NCI-H345 (cell line): ENCODE measurements at places on chromosomes 1 and 21.

GRCh38 chr1:22830041-22830566 is 119.5 kb downstream of the EPHB2 start:
- DNase-seq: no peak

- DNase-seq: no peak
These were observed 508.7 kb downstream of the DPYD start for GRCh38 chr1:97412166-97412565.

GRCh38 chr1:58721247-58721820 is 21.5 kb upstream of the MYSM1 start:
- DNase-seq: no peak

DNA sequence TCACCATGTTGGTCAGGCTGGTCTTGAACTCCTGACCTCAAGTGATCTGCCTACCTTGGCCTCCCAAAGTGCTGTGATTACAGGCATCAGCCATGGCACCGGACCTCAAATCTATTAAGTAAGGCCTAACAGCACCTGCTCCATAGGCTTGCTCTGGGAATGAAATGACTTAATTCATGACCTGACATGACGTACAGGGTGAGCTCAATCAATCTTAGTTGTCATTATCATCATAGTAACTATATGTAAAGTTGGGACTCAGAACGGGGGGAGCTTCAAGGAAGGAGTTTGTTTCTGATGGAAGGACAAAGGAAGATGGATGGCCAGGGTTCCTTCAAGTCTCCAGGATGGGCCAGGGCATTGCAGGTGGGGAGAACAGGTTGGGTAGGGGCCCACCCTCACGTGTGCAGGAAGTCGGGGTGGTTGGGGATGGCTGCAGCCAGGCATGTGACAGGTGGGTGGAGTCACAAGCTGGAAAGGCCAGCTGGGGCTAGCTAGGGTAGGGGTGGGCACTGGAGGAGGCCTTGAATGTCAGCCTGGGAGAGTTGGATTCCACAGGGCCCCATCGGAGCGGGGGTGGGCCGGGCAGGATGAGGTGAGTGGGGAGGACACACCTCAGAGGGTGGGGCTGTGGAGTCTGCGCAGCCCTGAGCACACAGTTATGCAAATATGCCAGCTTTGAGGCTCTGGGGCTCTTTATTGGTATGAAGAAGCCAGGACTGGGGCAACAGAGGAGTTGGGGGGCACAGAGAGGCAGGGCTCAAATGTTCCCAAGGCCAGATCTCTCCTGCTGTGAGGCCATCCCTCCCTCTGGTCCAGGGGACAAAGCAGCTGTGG is 9.6 kb downstream of the TRIM62 start:
- no peak for DNase-seq

DNA sequence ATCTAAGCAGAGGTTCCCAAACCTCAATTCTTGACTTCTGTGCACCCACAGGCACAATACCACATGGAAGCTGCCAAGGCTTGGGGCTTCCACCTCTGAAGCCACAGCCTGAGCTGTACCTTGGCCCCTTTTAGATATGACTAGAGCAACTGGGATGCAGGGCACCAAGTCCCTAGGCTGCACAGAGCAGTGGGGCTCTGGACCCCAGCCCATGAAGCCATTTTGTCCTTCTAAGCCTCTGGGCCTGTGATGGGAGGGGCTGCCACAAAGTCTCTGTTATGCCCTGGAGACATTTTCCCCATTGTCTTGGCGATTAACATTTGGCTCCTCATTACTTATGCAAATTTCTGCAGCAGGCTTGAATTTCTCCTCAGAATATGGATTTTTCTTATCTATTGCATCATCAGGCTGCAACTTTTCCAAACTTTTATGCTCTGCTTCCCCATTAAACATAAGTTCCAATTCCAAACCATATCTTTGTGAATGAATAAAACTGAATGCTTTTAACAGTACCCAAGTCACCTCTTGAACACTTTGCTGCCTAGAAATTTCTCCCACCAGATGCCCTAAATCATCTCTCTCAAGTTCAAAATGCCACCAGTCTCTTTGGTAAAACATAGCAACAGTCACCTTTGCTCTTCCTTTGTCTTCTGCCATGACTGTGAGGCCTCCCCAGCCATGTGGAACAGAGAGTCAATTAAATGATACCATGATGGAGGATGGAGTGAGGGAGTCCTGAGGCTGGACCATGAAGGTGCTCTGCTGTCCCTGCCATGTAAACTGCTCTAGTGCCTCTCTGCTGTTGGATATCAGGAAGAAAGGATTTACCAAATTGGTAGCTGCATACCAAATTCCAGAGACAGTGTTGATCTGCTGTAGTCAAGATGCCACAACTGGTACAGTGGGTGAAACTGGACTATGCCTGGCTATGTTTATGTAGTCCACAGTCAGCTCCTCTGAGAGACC is 37.6 kb downstream of the RUNX3 start:
- no peak for DNase-seq

- no peak for DNase-seq
These were observed 20.6 kb downstream of the NIBAN1 start for GRCh38 chr1:184953600-184954219.

- DNase-seq: no peak
These were observed 150.5 kb downstream of the PLPPR5 start for GRCh38 chr1:98854137-98854536.

DNA sequence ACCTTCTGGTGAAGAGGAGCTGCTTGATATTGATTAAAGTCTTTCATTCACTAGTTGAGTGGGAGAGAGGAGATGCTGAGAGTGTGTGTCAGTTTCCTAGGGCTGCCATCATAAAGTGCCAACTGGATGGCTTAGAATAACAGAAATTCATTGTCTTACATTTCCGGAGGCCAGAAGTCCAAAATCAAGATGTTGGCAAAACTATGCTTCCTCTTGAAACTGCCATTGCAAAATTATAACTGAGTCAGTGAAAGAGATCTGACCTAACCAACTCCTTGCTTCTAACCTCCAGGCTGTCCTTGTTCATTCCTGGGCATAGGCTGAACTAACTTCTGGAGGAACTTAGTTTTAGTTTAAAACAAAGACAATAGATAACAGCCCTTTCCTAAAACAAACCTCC is 47.1 kb downstream of the PTGS2 start:
- no peak for DNase-seq

DNA sequence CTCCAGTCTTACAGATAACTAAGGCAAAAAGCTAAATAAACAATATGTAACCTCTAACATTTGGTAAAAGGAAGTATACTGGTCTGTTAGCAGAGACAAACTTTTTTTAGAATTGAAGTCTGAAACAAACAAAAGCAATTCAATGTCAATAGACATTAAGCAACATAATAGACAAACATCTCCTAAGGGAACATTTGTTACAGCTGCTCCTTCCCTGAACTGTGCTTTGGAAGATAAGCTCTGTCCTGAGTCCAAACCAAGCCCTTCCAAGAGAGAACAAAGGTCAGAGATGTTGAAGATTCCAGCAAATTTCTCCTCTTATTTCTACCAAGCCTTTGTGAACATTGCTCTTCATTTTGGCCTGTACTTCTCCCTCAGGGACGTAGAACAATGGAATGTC is 25.3 kb downstream of the FMO2 start:
- no peak for DNase-seq

DNA sequence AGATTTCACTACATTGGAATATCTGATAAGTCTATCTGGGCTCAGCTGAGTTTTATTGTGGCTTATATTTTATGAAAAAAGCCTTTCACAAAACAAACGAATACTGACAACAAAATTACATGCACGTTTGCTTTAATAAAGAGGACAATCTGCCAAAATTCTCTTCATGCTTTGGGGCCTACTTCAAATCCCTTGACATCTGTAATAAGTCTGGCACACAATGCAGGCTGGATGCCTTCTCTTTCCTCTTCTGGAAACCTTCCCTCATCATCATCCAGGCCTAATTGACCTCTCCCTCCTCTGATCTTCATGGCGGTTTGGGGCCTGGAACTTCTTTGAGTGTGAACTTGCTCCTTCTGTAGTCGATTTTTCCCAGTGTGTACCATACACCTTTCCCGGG is 70.3 kb downstream of the MAP10 start:
- no peak for DNase-seq

GRCh38 chr21:32135401-32136363 is 143.2 kb downstream of the MIS18A start:
- DNase-seq: no peak

GRCh38 chr21:31682620-31683019 is 23.1 kb downstream of the SOD1 start:
- DNase-seq: no peak

GRCh38 chr21:30337276-30337744 is at the start of gene KRTAP27-1:
Gene KRTAP27-1 (minus strand): TSS chr21:30337694. CDS start chr21:30337668, 26 bp downstream.
- DNase-seq: no peak

DNA sequence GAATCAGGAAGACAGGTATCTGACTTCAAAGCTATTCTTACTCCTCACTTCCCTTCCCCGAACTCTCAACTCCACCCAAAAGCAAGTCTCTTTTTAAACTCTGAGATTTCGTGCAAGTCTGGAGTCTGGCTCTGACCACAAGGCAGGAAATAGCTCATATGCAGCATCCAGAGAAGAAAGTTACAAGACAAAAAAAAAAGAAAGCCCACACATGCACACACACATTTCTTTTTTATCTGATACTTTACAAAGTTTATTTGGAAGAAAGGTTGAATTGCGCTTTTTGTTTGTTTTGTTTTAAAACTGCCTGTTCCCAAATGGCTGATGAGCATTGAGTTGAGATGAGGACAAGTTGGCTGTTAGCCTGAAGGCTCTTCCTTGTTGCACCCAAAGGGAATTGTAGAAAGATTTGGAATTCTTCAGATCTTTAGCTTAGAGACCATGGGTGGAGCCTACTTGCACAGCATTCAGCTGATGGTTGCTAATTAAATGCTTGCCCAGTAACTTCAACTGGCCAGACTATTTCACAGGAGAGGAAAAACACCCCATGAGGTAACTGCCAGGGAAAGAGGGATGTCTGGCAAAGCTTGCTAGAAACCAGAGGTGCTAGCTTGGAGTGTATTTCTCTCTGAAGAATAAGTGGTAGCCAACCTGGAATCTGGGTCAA is 490.3 kb downstream of the TTLL7 start:
- DNase-seq: no peak

DNA sequence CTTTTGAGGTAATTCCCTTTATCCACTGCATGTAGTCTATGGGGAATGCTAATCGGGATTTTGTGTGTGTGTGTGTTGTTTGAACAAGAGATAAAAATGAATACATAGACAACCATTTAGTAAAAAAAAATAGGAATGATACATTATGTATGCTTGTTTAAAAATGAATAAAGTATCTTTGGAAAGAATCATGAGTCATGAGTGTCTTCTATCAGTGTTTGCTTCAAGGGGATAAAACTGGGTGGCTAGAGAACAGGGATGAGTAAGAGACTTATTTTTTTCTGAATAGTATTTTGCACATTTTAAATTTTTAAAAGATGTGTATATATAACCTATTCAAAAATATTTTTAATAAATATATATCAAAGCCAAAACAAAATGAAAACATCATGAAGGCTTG is 839.4 kb upstream of the ADGRL4 start:
- DNase-seq: no peak

DNA sequence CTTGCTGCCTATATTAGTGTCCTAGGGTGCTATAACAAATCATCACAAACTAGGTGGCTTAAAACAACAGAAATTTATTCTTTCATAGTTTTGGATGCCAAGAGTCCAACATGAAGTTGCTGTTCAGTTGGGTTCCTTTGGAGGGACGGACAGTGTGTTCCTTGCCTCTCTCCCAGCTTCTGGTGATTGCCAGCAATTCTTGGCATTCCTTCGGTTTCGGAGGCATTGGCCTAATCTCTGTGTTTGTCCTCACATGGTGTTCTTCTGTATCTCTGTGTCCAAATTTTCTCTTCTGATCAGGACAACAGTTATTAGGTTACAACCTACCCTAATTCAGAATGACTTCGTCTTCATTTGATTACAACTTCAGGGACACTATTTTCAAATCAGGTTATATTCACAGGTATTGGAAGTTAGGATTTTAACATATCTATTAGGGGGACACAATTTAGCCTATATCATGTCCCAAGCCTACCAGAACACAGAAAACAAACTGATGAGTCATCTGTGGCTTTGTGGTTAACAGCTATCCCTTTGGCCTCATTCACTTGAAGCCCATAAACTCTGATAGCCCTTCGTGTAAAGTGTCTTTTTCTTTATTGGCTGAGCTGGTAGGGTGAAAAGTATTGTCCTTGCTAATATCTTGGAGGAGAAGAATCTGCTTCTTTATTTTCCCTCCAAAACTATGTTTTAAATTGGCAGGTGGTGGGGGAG is 83.2 kb upstream of the PAPPA2 start:
- no peak for DNase-seq

DNA sequence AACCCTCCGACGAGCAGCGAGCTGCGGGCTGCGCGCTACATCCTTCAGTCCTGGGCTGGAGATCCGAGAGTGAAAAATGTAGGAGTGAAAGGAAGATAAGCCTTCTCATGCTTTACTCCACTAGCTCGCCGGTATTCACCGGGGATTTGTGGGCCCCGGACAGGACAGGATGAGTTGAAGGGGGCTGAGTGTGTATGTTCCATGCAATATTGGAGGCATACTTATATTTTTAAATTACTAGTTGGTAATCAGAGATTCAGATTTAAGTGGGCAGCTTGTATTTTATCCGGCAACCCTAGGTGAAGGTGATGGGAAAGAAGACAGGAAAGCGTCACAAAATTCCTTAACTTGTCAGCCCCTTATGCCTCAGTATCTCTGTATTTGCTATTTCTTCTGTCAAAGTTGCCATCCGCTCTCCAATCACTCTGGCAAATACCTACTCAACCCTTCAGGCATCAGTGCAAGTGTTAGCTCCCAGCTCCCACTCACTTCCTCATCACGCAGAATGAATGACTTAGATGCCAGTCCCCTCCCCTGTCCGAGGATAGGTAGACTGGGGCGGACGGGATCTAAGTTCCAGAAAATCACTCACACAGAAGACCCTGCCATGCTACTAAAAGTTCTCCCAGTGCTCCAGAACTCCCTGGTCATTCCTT is 503 bp upstream of the PIGM start:
- DNase-seq: no peak

DNA sequence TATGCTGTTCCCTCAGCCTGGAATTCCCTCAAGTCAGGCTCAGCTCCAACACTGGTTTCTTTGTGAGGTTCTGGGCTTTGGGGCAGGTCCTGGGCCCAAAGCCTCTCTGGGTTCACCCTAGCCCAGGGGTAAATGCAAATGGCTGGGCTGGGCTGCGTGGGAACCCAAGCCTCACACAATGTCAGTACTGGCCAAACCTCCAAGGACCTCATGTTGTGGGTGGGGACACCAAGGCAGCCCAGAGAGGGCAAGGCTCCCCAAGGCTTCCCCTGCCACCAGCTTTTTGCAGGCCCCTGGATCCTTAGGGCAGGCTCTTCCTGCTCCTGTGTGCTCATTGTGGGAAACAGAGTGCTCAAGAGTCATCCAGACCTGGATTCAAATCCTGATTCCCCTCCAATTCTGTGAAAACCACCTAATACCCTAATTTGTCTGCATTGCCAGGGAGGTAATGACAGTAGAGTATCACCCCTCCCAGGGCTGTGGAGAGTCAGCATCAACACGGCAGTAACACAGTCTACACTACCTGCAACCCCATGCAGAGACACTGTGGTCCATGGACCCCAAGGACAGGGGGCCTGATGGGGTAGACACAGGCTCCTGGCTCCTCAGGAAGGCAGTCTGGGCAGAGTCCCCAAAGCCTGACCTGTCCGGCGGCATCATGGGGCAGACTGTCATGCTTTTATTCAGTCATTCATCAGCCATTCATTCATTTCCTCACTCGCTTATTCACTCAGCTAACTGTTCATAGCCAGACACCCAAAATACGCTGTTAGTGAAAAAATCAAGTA is 85.7 kb downstream of the DMRTB1 start:
- no peak for DNase-seq

- no peak for DNase-seq
These were observed 21.0 kb downstream of the S100A10 start for GRCh38 chr1:151972542-151973248.

GRCh38 chr1:198903621-198904020 is 264.8 kb downstream of the PTPRC start:
- no peak for DNase-seq
